ENCODE measurements at places on chromosomes 7 and 10. TPM values are rescaled to one million over a fixed set of nuclear protein-coding genes. Genes with fewer than 3 reads are reported as not detected.

GRCh38 chr7:29490094-29490607 lies 73.5 kb upstream of the PRR15 start:
- H3K4me3 ChIP-seq: no peak overlapping the region
- no peaks in the 10 kb centered on the region for H3K36me3 ChIP-seq
- DNase-seq: peak; percentile 14
- no peaks in the 10 kb centered on the region for H3K27me3 ChIP-seq
- H3K4me1 ChIP-seq: peaks cover 35% of the 10 kb centered on the region
- no peak overlapping the region for H3K27ac ChIP-seq

- peak; percentile 96 for DNase-seq
- no peaks in the 10 kb centered on the region for H3K36me3 ChIP-seq
- H3K27me3 ChIP-seq: no peaks in the 10 kb centered on the region
- peaks cover 42% of the 10 kb centered on the region for H3K4me1 ChIP-seq
- peak overlapping the region; percentile 57 for H3K4me3 ChIP-seq
Measured at GRCh38 chr7:42493436-42494198, 256.6 kb upstream of the GLI3 start.

The SLC13A1 gene
- 0.11 TPM for total RNA-seq

The ZYX gene
- total RNA-seq: 469 TPM

- H3K27ac ChIP-seq: no peak overlapping the region
- peaks cover under 1% of the 10 kb centered on the region for H3K4me1 ChIP-seq
- H3K36me3 ChIP-seq: no peaks in the 10 kb centered on the region
- H3K4me3 ChIP-seq: no peak overlapping the region
- no peak for DNase-seq
Measured at GRCh38 chr10:34520084-34520483, 295.0 kb downstream of the PARD3 start.

The TMEM139 gene
- not detected for total RNA-seq

- no peaks in the 10 kb centered on the region for H3K36me3 ChIP-seq
- no peaks in the 10 kb centered on the region for H3K27me3 ChIP-seq
- no peak overlapping the region for H3K4me3 ChIP-seq
- DNase-seq: no peak
Measured at GRCh38 chr10:68553138-68553537, 7.0 kb upstream of the TET1 start.

GRCh38 chr10:29857843-29858701 lies 201.3 kb downstream of the JCAD start:
- H3K27me3 ChIP-seq: no peaks in the 10 kb centered on the region
- H3K27ac ChIP-seq: peak overlapping the region; percentile 69
- H3K36me3 ChIP-seq: no peaks in the 10 kb centered on the region
- no peak for DNase-seq
- peaks cover 41% of the 10 kb centered on the region for H3K4me1 ChIP-seq

The NSUN6 gene
- total RNA-seq: 6.1 TPM

The SFTPA1 gene
- not detected for total RNA-seq

DNA sequence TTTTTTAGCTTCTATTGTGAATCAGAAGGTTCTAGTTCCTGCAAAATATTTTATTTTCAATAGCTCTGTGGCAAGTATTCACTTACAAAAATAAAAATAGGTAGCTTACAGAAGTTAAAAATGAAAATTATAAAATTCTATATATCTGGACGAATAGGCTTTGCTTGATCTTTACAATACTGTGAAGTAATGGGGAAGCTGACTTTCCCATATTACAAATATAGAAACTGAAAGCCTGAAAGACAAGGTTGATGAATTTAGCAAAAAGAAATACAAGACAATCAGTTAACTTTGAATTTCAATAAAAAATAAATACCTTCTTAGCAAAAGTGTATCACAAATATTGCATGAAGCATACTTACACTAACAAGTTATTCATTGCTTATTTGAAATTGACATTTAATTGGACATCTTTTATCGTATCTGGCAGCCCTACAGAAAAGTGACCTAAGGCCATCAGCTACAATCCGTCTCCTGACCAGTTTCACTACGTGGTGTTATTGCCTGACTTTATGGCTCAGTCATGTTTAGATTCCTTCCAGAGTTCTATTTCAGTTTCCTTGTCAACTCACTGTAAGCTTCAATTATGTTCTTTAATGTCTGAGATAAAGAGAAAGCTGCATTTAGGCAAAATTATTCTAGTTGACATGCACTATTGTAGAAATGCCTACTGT lies 310.5 kb upstream of the HGF start:
- no peak for DNase-seq
- no peaks in the 10 kb centered on the region for H3K36me3 ChIP-seq
- no peak overlapping the region for H3K27ac ChIP-seq
- H3K4me1 ChIP-seq: no peaks in the 10 kb centered on the region

DNA sequence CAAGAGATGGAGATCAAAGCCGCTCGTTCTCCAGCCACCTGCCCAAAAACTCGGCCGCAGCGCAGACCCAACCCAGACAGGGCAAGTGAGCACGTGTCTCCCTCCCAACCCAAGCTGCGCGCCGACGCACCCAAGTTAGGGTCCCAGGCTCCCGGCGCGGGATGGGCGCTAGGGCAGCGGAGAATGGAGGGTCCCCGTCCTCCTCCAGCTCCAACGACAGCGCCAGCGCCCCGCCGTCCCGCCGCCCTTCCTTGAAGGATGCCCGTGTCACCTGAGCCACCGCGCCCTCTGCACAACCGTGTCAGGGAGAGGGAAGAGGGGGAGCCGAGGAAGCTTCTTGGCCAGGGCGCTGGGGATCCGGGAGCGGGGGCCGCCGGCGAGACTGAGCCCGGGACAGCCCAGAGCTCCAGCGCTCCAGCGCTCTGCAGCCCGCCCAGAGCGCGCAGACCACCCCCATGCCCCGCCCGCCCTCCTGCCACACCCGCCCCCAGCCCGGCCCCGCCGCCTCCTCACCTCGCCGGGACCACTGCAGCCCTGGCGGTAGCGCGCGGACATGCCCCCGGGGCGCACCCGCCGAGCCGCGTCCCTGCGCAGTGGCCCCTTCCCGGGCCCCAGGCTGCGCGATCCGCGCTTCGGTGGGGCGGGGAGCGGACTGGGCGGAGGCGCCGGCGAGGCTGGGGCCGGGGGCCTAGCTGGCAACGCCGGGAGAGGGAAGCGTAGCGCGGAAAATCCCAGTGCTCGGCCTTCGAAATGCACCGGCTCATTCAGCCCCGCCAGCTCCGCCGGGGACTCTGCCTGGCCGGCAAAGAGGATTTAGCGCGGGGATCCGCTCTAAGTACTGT lies at the start of gene SLC16A12:
SLC16A12 (minus strand) TSS at position 424 of the 842 bp plus-strand sequence. CDS start 73,016 bp downstream, outside the sequence.
- DNase-seq: no peak
- no peaks in the 10 kb centered on the region for H3K36me3 ChIP-seq
- H3K4me3 ChIP-seq: peak within 1 kb of the TSS; percentile 55
- H3K27ac ChIP-seq: peak within 1 kb of the TSS; percentile 15

GRCh38 chr10:131815266-131816156 lies 85.3 kb upstream of the PPP2R2D start:
- no peak overlapping the region for H3K4me3 ChIP-seq
- H3K4me1 ChIP-seq: no peaks in the 10 kb centered on the region
- no peaks in the 10 kb centered on the region for H3K36me3 ChIP-seq
- H3K27ac ChIP-seq: no peak overlapping the region
- DNase-seq: no peak
- peaks cover 75% of the 10 kb centered on the region for H3K27me3 ChIP-seq

The CYP3A4 gene
- not detected for total RNA-seq

The TMEM236 gene
- total RNA-seq: 0.99 TPM

DNA sequence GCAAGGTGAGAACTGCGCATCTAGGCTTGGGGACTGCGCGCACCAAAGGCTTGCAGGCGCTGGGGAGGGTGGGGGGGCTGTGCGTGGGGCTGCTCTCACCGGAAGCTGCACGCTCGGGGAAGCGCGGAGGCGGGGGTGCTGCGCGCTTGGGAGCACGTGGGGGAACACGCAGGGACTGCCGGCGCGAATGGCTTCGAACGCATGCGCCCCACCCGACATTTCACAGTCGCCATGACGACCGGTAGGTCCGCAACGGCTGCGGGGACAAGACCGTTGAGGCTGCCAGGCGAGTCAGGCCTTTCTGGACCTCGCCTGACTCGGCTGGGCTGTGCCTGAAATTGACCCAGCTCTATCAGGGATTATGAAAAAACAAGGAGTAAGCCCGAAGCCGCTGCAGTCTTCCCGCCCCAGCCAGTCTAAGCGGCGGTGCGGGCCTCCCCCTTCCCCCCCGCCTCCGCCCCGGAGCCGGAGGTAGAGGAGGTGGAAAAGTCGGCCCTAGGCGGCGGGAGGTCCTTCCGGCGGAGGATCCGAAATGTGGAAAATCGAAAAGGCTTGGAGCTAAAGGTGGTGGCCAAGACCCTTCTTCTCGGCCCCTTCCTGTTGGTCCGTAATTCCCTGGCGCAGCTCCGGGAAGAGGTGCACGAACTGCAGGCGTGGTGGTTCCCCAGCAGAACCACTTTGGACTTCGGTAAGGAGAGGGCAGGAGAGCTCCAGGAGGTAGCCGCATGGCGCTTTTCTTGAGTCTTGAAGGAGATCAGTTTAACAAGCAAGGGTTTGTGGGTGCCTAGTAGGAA lies 34.9 kb upstream of the STEAP1 start:
- H3K27me3 ChIP-seq: peaks cover 16% of the 10 kb centered on the region
- no peaks in the 10 kb centered on the region for H3K36me3 ChIP-seq
- peak overlapping the region; percentile 54 for H3K4me3 ChIP-seq
- H3K4me1 ChIP-seq: no peaks in the 10 kb centered on the region
- no peak overlapping the region for H3K27ac ChIP-seq
- no peak for DNase-seq

- H3K4me3 ChIP-seq: no peak overlapping the region
- DNase-seq: peak; percentile 86
- no peaks in the 10 kb centered on the region for H3K36me3 ChIP-seq
- H3K27me3 ChIP-seq: no peaks in the 10 kb centered on the region
Measured at GRCh38 chr10:5971886-5972285, 5.5 kb downstream of the IL15RA start.

The ST8SIA6 gene
- total RNA-seq: 1.8 TPM

The ETV1 gene
- total RNA-seq: 16.4 TPM

DNA sequence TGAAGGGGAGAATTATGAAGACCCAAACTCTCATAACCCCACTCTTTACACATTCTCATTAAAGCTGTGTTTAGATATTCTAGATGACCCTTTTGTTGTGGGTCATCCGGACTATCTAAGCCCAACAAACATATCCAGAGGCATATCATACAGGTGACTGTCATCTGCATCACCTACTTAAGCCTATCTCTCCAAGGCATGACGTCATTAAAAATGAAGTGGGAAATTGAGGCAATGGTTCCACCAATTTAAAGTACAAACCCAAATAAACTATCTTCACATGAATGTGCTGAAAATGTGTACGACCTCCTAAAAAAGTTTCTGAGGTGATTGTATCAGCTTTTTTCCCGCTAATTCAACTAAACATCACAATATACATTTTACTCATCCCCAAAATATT lies 4.5 kb upstream of the RALA start:
- DNase-seq: no peak
- H3K27me3 ChIP-seq: no peaks in the 10 kb centered on the region
- no peak overlapping the region for H3K27ac ChIP-seq
- H3K36me3 ChIP-seq: no peaks in the 10 kb centered on the region

DNA sequence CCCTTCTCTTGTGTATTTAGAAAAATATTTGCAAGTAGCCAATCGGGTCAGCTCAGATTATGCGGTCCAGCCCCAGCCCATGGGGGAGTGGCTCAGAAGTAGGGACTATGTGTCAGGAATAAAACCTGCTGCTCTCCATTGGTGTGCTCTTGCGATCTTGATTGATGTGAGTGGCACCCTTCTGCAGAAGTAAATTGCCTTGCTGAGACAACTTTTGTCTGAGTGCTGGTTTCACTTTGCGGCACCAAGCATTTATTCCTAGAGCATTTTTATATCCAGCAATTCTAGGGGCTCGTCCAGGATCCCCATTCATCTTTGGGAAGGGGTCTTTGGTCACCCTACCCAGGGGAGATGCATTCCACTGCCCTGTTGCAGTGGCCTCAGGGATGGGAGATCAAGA lies 26.1 kb upstream of the FAM221A start:
- no peak for DNase-seq
- H3K4me1 ChIP-seq: no peaks in the 10 kb centered on the region
- no peak overlapping the region for H3K4me3 ChIP-seq
- no peaks in the 10 kb centered on the region for H3K36me3 ChIP-seq
- no peak overlapping the region for H3K27ac ChIP-seq

DNA sequence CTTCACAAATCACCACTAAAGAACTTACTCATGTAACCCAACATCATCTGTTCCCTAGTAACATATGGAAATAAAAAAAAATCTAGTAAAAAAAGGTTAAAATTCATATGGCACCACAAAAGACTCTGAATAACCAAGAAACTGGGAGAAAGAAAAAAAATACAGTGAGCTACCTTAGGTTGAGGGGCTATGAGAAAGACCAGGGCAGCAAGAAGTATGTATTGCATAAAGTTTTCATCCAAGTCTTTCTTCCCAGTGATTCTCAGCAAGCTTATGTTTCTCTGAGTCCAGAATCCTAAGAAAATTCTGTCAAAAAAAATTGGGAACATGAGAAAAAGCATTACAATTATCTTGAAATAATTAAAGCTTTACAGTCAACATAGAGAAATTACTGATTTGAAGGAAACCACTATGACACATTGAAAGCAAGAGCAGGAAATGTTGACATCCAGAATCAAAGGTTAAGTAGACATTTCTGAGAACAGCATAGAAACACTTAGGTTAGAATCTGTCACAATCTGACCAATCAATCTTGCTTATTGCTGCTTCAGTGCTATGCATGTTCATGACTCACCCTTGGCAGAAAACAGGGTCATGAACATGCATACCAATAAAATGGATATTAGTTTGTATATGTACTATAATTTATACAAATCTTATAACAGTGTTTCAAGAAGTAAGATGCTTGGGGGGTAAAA lies 494.0 kb upstream of the POT1 start:
- no peak for DNase-seq
- H3K4me1 ChIP-seq: no peaks in the 10 kb centered on the region
- H3K36me3 ChIP-seq: no peaks in the 10 kb centered on the region

- no peak overlapping the region for H3K27ac ChIP-seq
- H3K27me3 ChIP-seq: no peaks in the 10 kb centered on the region
- H3K4me3 ChIP-seq: no peak overlapping the region
- no peak for DNase-seq
Measured at GRCh38 chr7:88289564-88290025, 17.1 kb downstream of the STEAP4 start.

The PLEKHS1 gene
- not detected for total RNA-seq

- no peak for DNase-seq
- H3K4me1 ChIP-seq: no peaks in the 10 kb centered on the region
- H3K36me3 ChIP-seq: no peaks in the 10 kb centered on the region
- H3K27ac ChIP-seq: no peak overlapping the region
Measured at GRCh38 chr7:45182856-45183710, 25.5 kb downstream of the RAMP3 start.

DNA sequence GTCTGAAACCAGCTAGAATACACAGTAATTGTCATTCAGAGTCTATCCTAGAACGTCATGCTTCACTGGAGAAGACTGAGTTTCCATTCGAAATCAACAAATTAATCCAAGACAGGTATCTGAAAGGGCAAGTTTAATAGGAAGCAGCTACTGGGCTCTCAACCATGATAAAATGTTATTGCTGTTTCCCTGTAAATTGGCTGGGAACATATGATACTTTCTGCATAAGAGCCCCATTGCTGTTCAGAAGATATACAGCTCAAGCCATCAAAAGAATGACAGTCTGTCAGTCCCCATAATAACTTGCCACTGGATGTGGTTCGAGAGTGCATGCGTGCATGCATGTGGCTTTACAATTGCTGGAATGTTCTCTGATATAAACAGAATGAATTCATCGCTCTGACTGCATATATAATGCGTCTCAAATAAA lies 129.0 kb downstream of the HIBADH start:
- no peak for DNase-seq
- H3K4me3 ChIP-seq: no peak overlapping the region
- no peaks in the 10 kb centered on the region for H3K4me1 ChIP-seq
- no peaks in the 10 kb centered on the region for H3K27me3 ChIP-seq
- no peak overlapping the region for H3K27ac ChIP-seq

- H3K36me3 ChIP-seq: peaks cover 11% of the 10 kb centered on the region
- peaks cover 31% of the 10 kb centered on the region for H3K4me1 ChIP-seq
- H3K27ac ChIP-seq: peak overlapping the region; percentile 48
Measured at GRCh38 chr10:33249137-33249536, 85.3 kb downstream of the NRP1 start.

Data from esophagus muscularis mucosa (tissue), 4 donors.